Motor neuron (in vitro differentiated cells): ENCODE measurements at places on chromosomes 5 and 9. TPM values are rescaled to one million over a fixed set of nuclear protein-coding genes. Genes with fewer than 3 reads are reported as not detected.

IL3 gene
- total RNA-seq: not detected in 2 replicates

KLF4 gene
- total RNA-seq: 0.29 and 0.68 TPM in 2 replicates

FLT4 gene
- 2.5 and 2.8 TPM in 2 replicates for total RNA-seq

NMUR2 gene
- 1.2 and 1.3 TPM in 2 replicates for total RNA-seq

GRCh38 chr9:27632254-27632653, 59.0 kb upstream of the C9orf72 start:
- no peak for ATAC-seq

DNA sequence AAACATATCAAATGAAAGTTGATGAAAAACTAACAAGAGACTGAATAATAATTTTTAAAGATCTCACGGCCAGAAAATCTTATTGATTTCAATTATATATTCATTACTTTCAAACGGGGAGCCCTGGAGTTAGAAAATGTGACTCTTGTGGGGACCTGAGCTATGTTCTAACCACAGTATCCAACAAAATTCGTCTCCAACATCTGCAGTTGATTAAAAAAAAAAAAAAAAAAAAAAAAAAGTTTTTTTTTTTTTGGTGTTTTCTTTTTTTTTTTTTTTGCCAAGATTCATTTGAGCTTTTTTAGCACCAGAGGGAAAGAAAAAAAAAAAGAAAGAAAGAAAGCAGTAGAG, 144.3 kb upstream of the PIK3R1 start:
- ATAC-seq: no peak

DNA sequence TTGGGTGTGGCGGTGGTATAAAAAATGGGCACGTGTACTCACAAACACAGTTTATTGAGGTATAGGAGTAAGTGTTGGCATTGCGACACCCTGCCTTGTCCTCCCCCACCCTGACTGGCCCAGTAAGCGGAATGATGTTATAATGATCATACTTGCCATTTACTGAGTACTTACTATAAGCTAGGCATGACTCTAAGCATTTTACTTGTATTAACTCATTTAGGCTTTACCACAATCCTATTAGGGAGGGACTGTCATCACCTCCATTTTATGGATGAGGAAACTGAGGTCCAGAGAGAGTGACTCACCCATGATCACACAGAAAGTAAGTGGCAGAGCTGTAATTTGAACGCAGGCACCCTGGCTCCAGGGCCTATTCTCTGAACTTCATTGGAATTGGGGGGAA, 2.3 kb downstream of the SMIM3 start:
- no peak for ATAC-seq

- no peak for ATAC-seq
These were observed 136.1 kb upstream of the ANKH start for GRCh38 chr5:15007646-15008045.

GRCh38 chr9:22203371-22204138, 194.4 kb upstream of the CDKN2B start:
- peak; percentile 90 for ATAC-seq

DNA sequence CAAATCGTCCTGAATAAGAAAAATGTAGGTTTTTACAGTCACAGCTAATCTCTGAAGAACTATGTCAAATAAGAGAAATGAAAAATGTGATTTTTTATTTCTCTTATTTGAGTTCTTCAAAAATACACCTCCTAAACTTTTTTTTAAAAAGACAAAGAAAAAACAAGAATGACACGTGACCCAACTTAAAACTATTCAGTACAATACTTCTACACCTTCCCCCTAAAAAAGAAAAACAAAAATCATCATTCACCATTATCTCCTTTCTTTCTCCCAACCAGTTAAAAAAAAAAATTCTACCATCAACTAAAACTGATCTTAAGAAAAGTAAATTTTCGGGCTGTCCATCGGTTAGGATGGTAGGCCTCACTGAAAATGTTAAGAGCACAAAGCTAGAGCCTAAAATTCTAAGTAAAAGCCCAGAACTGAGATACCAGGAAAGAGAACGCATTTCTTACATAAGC, 2.1 kb downstream of the RNF145 start:
- no peak for ATAC-seq

DNA sequence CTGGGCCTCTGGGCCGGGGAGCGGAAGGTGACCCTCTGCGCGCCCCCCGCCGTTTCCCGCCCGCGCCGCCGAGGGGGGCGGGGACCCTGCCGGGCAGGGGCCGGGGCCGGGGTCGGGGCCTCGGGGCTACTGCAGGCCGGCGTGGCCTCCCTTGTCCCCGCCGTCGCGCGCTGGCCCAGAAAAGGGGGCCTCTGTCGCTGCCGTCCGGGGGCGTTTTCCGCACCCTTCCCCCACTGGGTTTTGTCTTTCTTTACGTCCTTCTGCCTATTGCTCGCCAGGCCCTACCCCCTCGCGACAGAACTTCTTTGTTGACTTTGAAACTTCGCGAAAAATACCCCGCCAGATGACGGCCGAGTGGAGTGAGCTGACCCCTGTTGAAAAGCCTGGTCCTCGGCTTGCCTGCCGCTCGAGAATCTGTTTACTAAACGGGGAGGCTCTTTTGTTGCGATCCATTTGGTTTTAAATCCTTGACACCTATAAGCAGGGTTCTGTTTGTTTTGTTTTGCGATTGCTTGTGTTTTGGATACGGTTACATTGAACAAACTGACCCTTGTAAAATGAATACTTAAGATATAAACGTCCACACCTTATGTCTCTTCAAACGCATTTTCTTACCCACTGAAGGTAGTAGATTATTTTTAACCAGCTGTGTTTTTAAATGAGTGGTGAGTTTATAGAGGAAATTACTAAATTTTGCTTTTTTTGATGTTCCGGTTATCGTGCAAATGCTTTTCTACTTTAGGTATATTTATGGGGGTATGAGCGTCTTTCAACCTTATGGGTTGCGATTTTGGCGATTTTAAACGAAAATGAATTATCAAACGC, 765 bp downstream of the MARCHF6 start:
- peak; percentile 39 for ATAC-seq

GRCh38 chr5:97297063-97297703, 114.1 kb upstream of the RIOK2 start:
- peak; percentile 67 for ATAC-seq

GRCh38 chr9:30661925-30662324, 1722.5 kb upstream of the ACO1 start:
- ATAC-seq: peak; percentile 64

DNA sequence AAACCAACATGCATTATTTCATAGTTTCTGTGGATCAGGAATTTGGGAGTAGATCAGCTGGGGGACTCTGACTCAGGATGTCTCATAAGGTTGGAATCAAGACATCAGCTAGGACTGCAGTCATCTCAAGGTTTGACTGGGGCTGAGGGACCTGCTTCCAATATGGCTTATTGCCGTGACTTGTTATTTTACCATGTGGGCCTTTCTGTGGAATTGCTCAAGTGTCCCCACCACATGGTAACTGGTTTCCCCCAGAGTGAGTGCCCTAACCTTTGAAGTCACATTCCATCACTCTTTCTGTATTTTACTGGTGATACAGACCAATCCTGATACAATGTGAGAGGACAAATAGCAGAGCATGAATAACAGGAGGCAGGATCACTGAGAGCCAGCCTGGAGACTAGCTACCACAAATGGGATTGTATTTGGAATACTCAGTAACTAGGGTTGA, 70.2 kb upstream of the ELL2 start:
- ATAC-seq: no peak

GRCh38 chr9:18739127-18739526, 265.2 kb downstream of the ADAMTSL1 start:
- ATAC-seq: no peak

DNA sequence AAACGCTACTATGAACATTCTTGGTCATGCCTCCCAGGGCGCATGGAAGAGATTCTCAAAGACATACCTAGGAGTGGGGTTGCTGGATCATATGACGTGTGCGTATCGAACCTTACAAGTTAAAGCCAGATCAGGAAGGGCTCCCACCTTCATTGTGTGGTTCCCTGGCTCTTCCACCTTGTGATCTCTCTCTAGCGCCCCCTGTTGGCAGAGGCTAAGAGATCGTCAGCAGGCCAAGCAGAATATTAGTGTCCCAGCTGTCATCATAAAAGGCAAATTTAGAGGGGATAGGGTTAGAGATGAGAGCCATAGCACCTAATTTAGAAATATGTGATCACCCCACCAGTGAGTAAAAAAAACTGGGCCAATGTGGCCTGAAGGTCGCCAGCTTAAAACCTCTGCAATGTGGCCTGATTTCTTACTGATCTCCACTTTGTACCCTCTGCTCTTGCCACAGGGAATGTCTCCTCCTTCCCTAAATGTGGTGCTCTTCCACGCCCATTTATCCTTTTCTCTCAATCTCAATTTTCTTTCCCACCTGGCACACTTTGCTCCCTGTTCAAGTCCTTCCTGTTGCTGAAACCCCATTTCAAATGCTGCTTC, 91.7 kb upstream of the SHB start:
- peak; percentile 62 for ATAC-seq

- ATAC-seq: no peak
These were observed 98.4 kb upstream of the GNAQ start for GRCh38 chr9:78130004-78130403.

GRCh38 chr9:754150-754931, 87.2 kb upstream of the DMRT1 start:
- no peak for ATAC-seq

DNA sequence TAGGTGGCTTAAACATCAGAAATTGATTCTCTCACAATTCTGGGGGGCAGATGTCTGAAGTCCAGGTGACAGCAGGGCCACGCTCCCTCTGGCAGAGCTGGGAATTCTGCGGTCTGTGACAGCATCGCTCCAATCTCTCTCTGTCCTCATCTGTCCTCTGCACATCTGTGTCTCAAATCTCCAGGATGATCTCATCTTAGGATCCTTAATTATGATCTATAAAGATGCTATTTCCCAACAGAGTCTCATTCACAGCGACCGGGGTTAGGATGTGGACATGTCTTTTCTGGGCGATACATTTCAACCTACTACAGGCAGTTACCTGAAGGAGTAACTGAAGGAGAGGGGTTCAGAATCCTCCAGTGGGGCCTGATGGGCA, 31.4 kb downstream of the ANKRD33B start:
- peak; percentile 22 for ATAC-seq
